ENCODE measurements at places on chromosomes 4 and X. TPM values are rescaled to one million over a fixed set of nuclear protein-coding genes. Genes with fewer than 3 reads are reported as not detected.
A peak's percentile ranks its signal among the peaks of the same experiment; 100 is the strongest.

GRCh38 chrX:67585401-67585800, 41.6 kb downstream of the AR start:
- DNase-seq = no peak

DNA sequence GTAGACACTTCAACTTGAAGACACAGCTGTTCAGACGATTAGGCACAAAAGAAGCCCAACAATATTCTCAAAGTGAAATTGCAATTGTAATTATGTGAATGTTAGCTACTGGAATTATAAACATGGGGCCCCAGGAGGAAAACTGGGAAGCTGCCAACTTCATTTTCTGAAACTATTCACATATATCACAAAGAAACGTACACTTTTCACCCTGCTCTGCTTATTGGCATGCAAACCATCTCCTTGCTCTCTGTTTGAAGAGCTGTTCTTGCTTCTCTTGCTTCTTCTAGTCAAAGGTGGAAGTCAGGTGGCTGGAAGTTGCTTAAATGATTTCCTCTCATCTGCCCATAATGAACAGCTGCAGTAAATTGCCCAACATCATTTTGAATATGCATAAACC, 320.1 kb downstream of the CFAP299 start:
- DNase-seq = no peak

- DNase-seq = peak; percentile 23
Observed at GRCh38 chrX:17812763-17813162, 48.3 kb downstream of the RAI2 start.

DNA sequence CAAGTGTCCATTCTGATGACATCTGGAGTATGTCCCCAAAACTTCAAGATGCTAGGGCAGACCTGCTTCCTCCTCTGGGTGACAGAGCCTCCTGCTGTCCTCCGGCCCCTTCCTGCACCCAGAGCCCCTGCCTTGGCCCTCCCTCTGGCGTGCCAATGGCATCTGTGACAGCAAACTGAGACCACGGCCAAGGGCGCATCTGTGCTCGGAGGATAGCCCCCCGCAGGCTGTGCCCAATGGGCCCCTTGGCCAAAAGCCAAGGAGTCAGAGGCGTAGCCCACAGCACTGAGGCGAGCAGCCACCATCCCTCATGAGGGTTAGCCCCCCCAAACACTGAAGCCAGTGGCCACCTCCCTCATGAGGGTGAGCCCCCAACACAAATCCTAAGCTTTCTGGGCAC, 7.9 kb downstream of the LRPAP1 start:
- DNase-seq = no peak

DNA sequence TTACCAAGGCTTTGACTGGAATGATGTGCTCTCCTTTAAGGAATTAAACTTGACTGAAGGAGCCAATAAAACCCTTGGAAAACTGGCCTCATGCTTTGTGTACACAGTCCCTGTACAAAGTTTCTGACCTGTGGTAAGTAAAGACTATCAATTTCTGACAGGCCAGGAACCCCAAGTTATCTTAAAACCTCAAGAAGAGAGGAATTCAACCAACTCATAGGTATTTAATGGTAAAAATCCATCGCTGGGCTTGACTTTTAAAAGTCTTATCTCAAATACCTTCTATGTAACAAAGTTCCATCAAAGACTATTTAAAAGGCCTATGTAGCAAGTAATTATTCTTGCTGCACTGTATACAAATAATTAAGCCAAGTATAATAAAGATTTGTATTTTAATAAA, 103.7 kb upstream of the TENT5D start:
- DNase-seq = no peak

- DNase-seq = no peak
Observed at GRCh38 chr4:124540014-124540413, 172.5 kb downstream of the ANKRD50 start.

- no peak for DNase-seq
Observed at GRCh38 chr4:169492436-169493163, 119.8 kb downstream of the NEK1 start.

DNA sequence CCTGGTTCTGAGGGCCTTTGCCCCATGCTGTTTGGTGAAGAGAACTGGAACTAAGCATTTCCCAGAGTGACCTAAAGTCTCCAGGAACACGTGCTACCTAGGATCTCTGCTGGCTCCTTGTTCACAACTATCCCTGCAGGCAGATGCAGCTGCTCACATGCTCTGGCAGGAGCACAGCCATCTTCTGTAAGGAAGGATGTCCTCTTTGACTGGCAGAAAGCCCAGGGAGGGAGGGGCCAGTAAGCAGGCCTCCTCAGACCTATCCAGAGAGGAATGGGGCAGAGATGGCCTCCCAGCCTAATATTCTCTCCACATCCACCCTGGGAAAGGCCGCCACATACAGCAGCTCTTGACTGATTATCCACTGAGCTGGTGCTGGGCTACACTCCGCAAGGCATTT, 142.8 kb upstream of the EOLA2 start:
- no peak for DNase-seq

- no peak for DNase-seq
Observed at GRCh38 chrX:107673933-107674479, 45.7 kb downstream of the PRPS1 start.

DNA sequence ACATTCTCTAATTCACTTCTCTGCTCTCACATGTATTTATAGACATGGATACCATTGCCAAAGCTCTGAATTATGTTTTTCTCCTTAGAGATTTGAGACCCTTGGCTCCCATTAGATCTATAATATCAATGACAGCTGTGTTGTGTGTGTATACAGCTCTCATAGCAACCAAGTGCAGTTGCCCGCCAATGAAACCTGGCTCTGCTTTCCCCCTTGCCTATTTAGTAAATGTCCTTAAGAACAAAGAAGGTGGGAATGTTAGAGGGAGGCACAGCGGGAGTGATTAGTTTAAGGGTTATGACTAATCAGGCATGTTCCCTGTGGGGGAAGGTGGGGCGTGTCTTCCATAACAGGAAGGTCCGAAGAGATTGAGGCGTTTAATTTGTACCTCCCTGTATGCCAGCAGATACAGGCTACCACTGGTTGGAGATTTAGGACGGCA, 100.5 kb upstream of the TBC1D9 start:
- no peak for DNase-seq

- DNase-seq = no peak
Observed at GRCh38 chrX:96480081-96480480, 204.6 kb upstream of the DIAPH2 start.

GRCh38 chrX:45232139-45232538, 31.5 kb upstream of the DIPK2B start:
- no peak for DNase-seq

- DNase-seq = no peak
Observed at GRCh38 chr4:40685300-40685699, 55.6 kb upstream of the RBM47 start.

DNA sequence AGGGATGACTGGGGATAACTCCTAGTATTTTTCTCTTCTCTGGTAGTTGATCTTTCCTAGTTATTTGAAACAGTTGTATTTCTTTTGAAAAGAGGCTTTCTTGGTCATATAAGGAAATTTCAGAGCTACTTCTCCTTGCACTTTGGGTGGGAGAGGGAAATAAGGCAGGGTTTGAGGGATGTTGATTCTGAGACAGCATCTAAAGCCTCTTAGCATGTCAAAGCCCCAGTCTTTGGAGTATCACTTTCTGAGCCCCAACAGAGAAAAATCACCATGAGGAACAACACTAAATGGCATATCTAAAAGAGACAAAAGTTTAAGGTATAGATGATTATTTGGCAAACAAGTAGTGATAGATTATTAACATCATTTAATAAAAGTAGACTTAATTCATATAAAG, 688.1 kb downstream of the TRAM1L1 start:
- DNase-seq = no peak

- DNase-seq = peak; percentile 5
Observed at GRCh38 chrX:14899607-14900006, 26.4 kb downstream of the MOSPD2 start.

GRCh38 chr4:112315446-112315845, 18.3 kb downstream of the ALPK1 start:
- DNase-seq = no peak

- DNase-seq = no peak
Observed at GRCh38 chr4:93444860-93445259, 383.7 kb upstream of the ATOH1 start.

GRCh38 chrX:64894454-64895038, 81.7 kb downstream of the ZC4H2 start:
- DNase-seq = no peak

DNA sequence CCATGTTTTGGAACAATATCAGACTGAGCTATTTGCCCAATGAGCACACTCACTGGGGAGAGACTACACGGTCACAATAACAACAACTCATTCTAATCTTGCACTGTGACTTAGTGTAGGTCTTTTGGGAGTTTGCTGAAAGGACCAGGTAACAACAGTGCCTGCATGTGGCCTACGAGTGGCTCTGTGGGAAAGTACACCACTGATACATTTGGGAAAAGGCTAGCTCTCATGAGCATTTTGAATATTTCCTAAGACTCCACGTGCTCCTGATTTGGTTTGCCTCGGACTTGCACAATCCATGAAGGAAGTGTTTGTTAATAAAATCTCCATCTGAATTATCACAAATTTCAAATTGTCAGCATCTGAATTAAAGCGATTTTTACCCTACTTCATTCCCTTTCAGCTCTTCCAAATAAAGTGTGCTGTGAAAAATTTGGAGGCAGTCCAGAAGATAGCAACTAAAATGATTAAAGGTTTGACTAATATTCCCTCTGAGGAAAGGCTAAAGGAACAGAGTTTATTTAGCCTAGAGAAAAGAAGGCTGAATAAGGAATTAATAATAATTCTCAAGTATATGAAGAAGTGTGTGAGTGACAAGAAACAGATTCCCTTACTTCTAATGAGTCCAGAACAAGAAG, 406.4 kb downstream of the PPARGC1A start:
- DNase-seq = no peak

DNA sequence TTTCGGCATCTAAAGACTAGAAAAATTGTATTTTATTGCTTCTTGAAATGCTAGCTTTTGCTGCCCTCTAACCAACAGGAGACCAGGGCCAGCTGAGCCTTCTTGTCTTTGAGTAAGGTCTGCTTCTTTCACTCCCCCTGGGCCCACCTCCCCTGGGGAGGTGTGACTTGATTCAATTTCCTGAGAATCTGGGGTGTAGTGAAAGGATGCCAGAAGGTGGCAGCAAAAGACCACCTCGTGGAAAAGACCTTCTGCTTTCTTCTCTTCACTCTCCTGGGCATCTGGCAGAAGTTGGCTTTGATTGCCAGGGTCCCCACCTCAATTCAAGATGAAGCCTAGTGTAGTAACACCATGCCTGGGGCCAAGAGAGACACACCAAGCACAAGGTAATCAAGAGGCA, 96.5 kb upstream of the MAOA start:
- peak; percentile 15 for DNase-seq

GRCh38 chr4:13597141-13597540, 30.4 kb downstream of the BOD1L1 start:
- no peak for DNase-seq

S100G gene
- total RNA-seq = not detected

USP51 gene
- 8.1 TPM for total RNA-seq

VAMP7 gene
- total RNA-seq = 39.6 TPM

HNRNPDL gene
- 254 TPM for total RNA-seq

DACH2 gene
- not detected for total RNA-seq

PWWP3B gene
- not detected for total RNA-seq

ARHGAP6 gene
- total RNA-seq = not detected

KLKB1 gene
- total RNA-seq = not detected

TMSB4X gene
- 3,064 TPM for total RNA-seq

GJB1 gene
- not detected for total RNA-seq

MAGEC3 gene
- not detected for total RNA-seq

RASSF6 gene
- total RNA-seq = not detected

MAMLD1 gene
- not detected for total RNA-seq

PASD1 gene
- not detected for total RNA-seq

OPRPN gene
- total RNA-seq = not detected

CCDC120 gene
- 0.98 TPM for total RNA-seq

S100P gene
- not detected for total RNA-seq

TKTL1 gene
- total RNA-seq = not detected

Measured in G401 (cell line).